ENCODE measurements at places on chromosomes 7 and 10. TPM values are rescaled to one million over a fixed set of nuclear protein-coding genes. Genes with fewer than 3 reads are reported as not detected.

GRCh38 chr10:120365872-120366271, 91.2 kb upstream of the PLPP4 start:
- H3K36me3 ChIP-seq, result no peaks in the 10 kb centered on the region
- no peak overlapping the region for H3K27ac ChIP-seq
- no peaks in the 10 kb centered on the region for H3K27me3 ChIP-seq
- DNase-seq, result no peak
- H3K4me1 ChIP-seq, result no peaks in the 10 kb centered on the region

Gene PHYHIPL
- 0.08 TPM for polyA plus RNA-seq

Gene MUC3A
- polyA plus RNA-seq, result 0.25 TPM

DNA sequence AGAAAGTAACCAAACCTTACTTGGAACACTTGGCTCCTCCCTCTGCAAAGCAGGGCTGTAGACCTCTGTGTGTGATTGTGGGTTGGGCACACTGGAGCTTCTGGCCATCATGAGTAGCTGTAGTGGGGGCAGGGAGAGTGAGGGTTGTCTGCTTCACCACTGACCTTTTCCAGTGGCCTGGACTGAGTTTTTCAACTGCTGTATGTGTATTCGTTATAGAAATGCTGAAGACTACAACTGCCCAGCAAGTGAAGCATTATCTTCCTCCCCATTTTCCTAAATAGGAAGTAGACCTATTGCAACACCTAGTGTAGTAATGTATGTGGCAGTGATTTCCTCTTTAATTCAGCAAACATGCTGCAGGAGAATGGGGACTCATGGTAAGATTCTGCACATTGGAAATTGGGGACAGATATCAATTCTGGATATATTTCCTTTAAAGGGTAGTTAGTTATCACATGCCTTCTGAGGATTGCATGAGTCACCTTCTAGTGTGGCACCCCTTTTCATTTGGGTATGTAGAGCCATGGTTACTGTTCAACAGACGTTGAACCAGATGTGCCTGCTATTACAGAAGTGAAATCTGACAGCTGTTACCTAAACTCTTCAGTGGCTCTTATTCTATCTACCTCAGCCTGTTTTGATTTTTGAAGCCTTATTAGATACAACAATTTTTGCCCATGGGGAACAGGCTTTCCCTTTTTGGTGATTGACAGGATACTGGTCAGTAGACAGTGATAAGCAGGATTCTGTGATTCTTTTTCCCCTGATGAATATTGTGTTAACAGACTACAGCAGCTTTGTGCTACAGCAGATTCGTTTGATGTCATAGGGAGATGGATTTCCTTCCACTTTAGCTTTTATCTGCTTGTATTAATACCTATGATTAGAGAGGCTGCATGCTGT, 130.9 kb downstream of the SND1 start:
- no peak for DNase-seq
- no peaks in the 10 kb centered on the region for H3K36me3 ChIP-seq
- no peak overlapping the region for H3K4me3 ChIP-seq

DNA sequence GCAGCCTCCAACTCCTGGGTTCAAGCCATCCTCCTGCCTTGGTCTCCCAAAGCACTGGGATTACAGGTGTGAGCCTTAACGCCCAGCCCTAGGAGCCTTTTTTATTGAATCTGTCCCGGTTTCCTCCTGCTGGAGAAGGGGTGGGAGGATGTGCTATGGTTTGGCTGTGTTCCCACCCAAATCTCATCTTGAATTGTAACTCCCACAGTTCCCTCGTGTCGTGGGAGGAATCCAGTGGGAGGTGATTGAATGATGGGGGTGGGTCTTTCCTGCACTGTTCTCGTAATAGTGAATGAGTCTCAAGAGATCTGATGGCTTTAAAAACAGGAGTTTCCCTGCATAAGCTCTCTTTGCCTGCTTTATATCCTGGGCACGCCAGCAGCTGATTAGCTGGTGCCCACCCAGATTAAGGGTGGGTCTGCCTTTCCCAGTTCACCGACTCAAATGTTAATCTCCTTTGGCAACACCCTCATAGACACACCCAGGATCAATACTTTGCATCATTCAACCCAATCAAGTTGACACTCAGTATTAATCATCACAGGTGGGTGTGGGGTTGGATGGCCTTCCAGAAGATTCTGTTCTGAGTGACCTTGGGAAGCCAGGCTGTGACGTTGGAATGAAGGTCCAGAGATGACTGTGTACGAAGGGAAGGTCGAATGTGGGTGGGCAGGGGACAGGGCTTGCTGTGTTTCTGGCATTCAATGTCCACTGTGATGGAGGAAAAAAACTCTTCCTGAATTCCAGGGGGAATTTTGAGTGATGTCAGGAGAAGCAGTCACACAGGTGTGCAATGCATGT, 33.8 kb upstream of the CUX1 start:
- H3K27ac ChIP-seq, result no peak overlapping the region
- peaks cover 18% of the 10 kb centered on the region for H3K4me1 ChIP-seq
- H3K4me3 ChIP-seq, result no peak overlapping the region
- DNase-seq, result no peak

Gene CCDC71L
- polyA plus RNA-seq, result 3.5 TPM

- no peak overlapping the region for H3K4me3 ChIP-seq
- no peak for DNase-seq
- no peaks in the 10 kb centered on the region for H3K36me3 ChIP-seq
- no peaks in the 10 kb centered on the region for H3K4me1 ChIP-seq
Observed at GRCh38 chr7:66303454-66304155, 98.5 kb downstream of the TPST1 start.

Gene PTF1A
- not detected for polyA plus RNA-seq

- no peaks in the 10 kb centered on the region for H3K27me3 ChIP-seq
- no peak overlapping the region for H3K27ac ChIP-seq
- H3K4me1 ChIP-seq, result no peaks in the 10 kb centered on the region
- H3K36me3 ChIP-seq, result no peaks in the 10 kb centered on the region
Observed at GRCh38 chr10:82411416-82411815, 536.4 kb downstream of the NRG3 start.

- no peak for DNase-seq
- H3K27me3 ChIP-seq, result no peaks in the 10 kb centered on the region
- H3K4me3 ChIP-seq, result no peak overlapping the region
Observed at GRCh38 chr10:86102451-86102850, 264.1 kb downstream of the GRID1 start.

GRCh38 chr7:77327067-77327931, 88.8 kb downstream of the GSAP start:
- no peaks in the 10 kb centered on the region for H3K36me3 ChIP-seq
- peak; percentile 28 for DNase-seq
- H3K4me1 ChIP-seq, result peaks cover 29% of the 10 kb centered on the region
- no peaks in the 10 kb centered on the region for H3K27me3 ChIP-seq
- no peak overlapping the region for H3K4me3 ChIP-seq

DNA sequence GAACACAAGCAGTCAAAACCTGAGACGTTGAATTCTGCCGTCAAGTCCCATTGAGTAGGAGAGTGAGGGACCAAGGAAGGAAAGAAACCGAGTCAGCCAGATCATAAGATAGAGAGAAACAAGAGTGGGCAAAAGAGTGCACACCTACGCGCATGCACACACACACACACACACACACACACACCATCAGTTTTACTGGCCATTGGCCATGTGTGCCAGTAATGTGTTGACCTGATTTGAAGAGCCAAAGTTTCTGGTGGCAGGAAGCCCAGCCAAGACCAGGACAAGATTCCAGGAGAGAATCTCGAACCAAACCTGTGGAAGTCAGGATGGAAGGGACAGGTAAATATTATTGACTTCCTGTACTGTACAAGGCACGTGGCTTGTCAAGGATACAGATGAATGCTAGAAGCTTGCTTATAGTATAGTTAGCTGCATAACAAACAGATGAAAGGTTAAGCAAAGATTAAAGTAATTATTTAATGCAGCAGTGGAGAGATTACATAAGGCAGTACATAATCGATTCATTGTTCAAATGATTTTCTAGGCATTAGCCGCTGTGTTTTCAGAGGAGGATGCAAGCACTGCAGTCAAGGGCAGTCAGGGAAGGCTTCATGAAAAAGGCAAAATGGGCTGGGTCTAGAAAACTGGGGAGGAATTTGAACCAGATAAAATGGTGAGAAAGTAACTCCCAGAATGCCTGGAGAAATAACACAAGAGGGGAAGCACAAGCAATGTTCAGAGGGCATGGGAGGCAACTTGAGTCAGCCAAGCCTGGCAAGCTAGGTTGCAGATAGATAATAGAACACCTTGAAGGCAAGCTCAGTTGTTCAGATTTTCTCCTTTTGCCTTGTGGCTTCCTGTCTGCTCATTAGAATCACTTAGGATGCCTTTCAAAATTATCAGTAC, 2.7 kb upstream of the HYCC1 start:
- no peak for DNase-seq
- H3K27me3 ChIP-seq, result no peaks in the 10 kb centered on the region
- H3K27ac ChIP-seq, result no peak overlapping the region
- H3K4me3 ChIP-seq, result no peak overlapping the region
- H3K36me3 ChIP-seq, result no peaks in the 10 kb centered on the region

- H3K4me3 ChIP-seq, result no peak overlapping the region
- H3K36me3 ChIP-seq, result no peaks in the 10 kb centered on the region
- no peak for DNase-seq
- no peaks in the 10 kb centered on the region for H3K27me3 ChIP-seq
- no peak overlapping the region for H3K27ac ChIP-seq
Observed at GRCh38 chr7:120402079-120402767, 129.2 kb downstream of the KCND2 start.

Gene SMKR1
- not detected for polyA plus RNA-seq

DNA sequence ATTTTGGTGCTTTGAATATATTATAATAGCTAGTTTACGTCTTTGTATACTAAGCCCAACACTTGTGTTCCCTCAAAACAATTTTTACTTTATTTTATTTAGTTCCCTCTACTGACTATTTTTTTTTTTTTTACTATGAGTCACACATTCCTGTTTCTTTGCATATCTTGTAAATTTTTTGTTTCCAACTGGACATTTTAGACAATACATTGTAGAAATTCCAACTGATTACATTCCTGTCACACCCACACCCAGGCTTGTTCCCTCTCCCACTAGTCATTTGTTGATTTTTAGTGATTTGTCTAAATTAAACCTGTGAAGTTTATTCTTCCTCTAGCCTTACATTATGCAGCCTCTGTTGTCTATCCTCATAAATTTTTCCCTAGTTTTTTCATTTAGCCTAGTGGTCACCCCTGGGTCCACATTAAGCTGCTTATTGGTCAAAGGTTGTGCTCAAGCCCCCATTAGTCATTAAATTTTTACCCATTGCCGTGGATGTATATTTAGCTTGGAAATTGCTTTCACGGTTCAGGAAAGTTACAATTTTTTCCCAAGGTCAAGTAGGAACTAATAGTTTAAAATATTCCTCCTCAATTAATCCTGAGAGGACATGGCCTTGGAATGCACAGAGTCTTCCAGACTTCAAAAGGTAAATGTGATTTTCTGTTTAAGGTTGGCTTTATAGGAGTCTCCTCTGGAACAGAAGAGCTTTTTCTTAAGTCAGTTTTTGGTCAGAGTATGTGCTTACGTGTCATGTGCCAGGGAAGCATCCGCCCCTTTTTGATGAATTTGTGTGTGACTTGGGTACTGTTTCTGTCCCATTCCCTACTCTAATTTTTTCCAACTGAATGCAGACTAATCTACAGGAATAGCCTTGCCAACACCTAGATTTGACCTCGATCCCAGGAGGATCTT, 207.6 kb upstream of the TMEM72 start:
- no peak for DNase-seq
- no peaks in the 10 kb centered on the region for H3K36me3 ChIP-seq
- H3K27ac ChIP-seq, result no peak overlapping the region
- H3K27me3 ChIP-seq, result no peaks in the 10 kb centered on the region

- no peak overlapping the region for H3K4me3 ChIP-seq
- H3K4me1 ChIP-seq, result peaks cover 19% of the 10 kb centered on the region
- no peaks in the 10 kb centered on the region for H3K27me3 ChIP-seq
- no peak for DNase-seq
- no peak overlapping the region for H3K27ac ChIP-seq
- no peaks in the 10 kb centered on the region for H3K36me3 ChIP-seq
Observed at GRCh38 chr10:68954904-68955303, 1.1 kb upstream of the DDX21 start.

Gene ZNF727
- 0.19 TPM for polyA plus RNA-seq

Gene ADCY1
- 0.73 TPM for polyA plus RNA-seq

DNA sequence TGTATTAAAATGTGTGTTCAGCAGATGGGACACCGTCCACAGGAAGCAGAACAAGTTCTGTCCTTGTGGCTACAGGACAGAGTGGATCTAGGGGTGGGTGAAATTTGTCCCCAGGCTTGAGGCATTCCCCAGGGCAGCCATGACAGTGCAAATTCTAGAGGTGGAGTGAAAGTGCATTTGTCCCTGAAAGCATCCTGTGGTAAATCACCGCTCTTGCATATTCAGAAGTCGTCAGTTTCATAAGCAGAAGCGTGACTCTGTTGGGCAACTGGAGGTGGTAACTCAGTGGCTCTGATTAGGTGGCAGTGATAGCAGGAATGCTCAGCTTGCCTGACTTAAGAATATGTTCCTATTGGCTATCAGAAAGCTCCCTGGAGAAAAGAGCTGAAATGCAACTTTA, 96.6 kb downstream of the SNX10 start:
- no peak for DNase-seq
- H3K27me3 ChIP-seq, result peaks cover 27% of the 10 kb centered on the region
- H3K36me3 ChIP-seq, result no peaks in the 10 kb centered on the region
- no peak overlapping the region for H3K4me3 ChIP-seq
- H3K27ac ChIP-seq, result no peak overlapping the region
